ENCODE measurements at places on chromosomes 7 and 10.

GRCh38 chr10:86252079-86252478, 114.5 kb downstream of the GRID1 start:
- no peak for DNase-seq

DNA sequence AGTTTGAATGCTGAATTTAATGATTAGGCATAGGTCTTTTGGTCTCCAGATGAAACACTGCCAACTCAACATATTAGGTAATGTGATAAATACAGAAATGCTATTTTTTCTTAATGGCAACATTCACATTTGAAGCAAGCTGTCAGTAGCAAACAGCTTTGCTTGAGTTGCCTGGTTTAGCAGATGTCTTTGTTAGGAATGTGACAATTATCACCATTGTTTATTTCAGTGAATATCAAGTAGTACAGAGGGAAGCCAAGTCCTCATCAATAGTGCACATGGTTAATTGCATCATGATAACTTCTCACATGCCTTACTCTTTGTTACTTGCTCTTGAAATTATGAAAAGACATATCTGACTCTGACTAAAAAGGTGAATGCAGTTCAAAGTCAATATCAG, 23.7 kb upstream of the SEPTIN7 start:
- DNase-seq = no peak

DNA sequence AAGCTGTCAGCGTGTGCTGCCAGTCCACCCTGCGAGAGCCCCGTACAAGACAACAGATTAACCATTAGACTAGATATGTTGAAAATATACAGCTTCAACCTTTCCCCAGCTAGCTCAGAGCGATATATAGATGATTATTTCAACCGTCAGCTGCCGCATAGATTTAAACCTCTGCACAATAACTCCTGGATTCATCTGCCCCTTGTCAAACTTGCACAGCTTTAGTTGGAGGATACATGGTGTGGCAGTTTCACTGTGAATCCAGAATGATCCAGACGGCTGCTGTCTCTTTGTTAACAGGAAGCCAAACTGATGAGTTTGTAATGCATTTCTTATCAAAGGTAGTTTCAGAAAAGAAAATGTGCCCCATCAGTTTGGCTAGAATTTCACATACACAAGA, 659.7 kb downstream of the KCNMA1 start:
- no peak for DNase-seq

DNA sequence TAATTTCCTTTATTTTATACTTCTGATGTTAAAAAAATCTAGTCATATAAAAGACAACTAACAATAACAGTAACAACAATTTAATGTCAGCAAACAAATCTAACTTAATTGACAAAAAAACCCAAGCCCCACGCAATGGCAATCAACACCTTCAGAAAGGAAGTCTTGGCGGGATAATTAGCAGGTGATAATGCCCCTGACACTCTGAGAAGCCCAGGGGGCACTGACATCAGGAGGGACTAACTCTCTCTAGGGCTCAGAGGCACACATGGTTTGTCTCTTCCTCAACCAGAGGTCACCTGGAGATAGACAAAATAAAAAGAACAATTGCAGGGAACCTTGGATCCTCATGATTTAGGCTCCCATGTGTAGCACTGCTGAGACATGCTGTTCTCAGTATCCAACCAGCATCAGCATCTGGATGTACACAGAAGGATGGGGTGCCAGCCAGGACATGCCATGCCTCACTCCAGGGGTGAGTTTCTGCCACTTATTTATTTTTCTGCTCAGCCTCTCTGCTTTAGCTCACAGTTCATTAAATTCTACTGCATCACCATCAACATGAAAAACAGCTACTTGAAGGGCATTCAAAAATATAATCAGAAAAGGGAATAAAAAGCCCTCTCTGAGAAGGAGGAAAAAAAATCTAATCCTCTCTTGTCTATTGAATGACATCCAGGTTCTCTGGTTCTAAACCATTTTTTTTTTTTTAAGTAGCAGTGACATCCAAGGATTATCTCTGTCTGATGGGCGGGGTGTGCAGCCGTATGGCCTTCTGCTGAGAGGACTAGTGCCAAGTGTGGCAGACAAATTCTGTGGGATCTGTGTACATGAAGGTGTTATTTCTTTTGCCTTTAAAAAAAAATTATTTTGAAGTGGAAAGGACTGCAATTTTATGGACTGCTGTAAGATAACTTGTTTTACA, 96.3 kb downstream of the ATXN7L1 start:
- no peak for DNase-seq

- DNase-seq = no peak
Measured at GRCh38 chr7:136292365-136292764, 315.2 kb upstream of the MTPN start.

GRCh38 chr10:23481363-23481961, 42.6 kb downstream of the OTUD1 start:
- no peak for DNase-seq

- no peak for DNase-seq
Measured at GRCh38 chr10:72316748-72317435, 37.8 kb downstream of the DNAJB12 start.

Measured in HS-27A (cell line).